ENCODE measurements at places on chromosomes 7 and 10.

- no peak for DNase-seq
These were observed 246.9 kb upstream of the MKLN1 start for GRCh38 chr7:131080754-131081153.

DNA sequence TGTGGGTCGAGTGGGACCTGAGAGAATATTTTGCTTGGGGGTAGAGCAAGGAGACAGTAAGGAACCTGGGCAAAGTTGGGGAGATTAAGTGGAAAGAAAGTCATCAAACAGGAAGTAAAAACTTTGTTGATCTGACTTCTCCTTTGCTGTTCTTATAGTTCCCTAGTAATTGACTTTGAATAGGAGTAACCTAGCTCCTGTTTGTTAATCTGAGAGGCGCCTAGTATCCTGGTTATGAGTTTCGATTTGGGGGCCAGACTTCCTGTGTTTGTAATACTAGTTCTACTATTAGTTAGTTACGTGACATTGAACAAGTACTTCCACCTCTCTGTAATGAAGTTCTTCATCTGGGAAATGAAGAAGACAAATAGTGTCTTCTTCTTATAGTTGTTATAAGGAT, 99.1 kb downstream of the ZNF365 start:
- DNase-seq, result peak; percentile 49

GRCh38 chr7:105126436-105126975, 112.5 kb downstream of the KMT2E start:
- DNase-seq, result no peak

DNA sequence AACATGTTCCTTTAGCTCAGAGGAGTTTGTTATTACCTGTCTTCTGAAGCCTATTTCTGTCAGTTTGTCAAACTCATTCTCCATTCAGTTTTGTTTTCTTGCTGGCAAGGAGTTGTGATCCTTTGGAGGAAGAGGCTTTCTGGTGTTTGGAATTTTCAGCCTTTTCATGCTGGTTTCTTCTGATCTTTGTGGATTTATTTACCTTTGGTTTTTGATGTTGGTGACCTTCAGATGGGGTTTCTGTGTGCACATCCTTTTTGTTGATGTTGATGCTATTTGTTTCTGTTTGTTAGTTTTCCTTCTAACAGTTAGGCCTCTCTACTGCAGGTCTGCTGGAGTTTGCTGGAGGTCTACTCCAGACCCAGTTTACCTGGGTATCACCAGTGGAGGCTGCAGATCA, 118.6 kb downstream of the PPP1R9A start:
- no peak for DNase-seq

- no peak for DNase-seq
These were observed 155.4 kb downstream of the BTAF1 start for GRCh38 chr10:92079003-92079402.

DNA sequence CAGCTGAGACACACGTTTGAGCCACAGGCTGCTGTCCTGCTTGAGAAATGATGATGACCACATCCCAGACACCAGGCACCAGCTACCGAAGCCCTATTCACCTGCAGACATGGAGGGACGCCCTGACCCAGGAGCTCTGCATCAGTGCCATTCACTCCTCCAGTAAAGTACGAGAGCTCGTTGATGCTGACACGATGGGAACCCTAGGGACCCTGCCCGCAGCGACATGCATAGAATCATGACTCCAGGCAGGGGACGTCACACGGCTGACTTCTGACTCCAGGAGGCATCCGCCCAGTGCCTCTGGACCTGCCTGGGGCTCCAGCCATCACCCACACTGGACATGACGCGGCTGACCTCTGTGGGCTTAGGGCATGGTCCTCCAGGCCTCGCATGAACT, 129.9 kb downstream of the ADARB2 start:
- DNase-seq, result no peak

DNA sequence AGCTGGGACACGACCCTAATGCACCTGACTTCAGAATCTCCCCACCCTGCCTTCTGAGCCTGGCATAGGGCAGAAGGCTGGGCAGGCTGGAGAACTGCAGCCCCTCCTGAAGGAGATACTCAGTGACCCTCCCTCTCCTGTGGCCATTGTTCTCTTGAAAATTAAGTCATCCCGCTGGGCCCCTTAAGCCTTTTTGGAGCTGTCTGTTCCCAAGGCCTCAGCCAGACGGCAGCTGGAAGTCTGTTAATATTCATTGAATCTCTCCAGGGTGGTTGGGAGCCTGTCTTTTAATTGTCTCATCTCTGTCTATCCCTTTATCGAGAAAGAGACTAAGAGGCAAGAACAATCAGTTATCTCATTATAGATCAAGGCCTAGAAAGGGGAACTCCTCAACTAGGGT, 118.1 kb upstream of the PCBD1 start:
- no peak for DNase-seq

DNA sequence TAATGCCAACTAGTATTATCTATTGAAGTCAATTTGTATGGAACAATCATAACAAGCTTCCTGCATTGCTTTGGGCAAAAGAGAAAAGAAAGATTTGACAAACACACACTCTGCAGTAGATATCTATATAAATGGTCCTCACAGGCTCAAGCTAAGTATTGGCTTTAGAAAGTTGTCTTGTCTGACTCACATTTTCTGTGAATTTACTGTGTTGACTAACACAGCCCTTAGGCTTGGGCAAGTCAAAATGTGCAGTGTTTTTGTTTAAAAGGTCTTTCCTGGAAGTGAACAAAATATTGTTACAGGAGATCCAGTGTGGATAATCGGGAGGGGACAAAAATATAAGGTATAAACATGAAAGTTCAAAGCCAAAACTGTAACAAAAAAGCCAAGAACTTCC, 194.4 kb downstream of the RELN start:
- DNase-seq, result no peak
